ENCODE measurements at places on chromosomes 7 and 10.

GRCh38 chr10:103632247-103632642 lies 138.7 kb downstream of the NEURL1 start:
- DNase-seq: no peak

DNA sequence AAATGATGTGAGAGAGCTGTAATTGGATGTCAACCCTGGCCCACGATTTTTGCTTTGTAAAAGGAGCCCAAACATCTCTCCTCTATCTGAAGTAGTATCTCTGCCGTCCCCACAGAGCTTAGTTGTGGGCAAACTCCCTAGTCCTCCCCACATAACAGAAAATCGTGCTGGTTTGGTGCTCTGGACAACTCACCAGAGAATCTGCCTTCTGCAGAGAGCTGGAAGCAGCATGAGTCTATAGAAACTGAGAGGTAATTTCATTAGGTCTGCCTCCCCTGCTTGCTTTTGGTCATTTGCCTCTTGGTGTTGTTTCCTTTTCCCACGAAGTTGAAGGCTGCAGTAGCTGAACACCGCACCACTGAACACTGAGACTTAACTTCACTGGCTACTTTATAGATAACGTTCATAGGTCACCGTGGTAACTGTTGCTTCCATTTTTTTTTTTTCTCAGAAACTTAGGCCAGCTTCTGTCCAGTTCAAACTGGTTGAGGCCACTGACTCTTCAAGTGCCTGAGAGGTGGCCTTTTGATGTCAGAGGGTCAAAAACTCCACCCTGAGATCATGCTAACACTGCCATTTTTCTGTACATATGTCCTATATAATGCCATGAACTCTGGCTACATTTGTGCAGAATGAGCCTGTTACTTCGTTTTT lies 3.3 kb upstream of the CDCA7L start:
- no peak for DNase-seq

GRCh38 chr10:110285501-110285900 lies 19.2 kb downstream of the SMNDC1 start:
- no peak for DNase-seq

GRCh38 chr7:17989546-17989945 lies 38.1 kb downstream of the PRPS1L1 start:
- no peak for DNase-seq

DNA sequence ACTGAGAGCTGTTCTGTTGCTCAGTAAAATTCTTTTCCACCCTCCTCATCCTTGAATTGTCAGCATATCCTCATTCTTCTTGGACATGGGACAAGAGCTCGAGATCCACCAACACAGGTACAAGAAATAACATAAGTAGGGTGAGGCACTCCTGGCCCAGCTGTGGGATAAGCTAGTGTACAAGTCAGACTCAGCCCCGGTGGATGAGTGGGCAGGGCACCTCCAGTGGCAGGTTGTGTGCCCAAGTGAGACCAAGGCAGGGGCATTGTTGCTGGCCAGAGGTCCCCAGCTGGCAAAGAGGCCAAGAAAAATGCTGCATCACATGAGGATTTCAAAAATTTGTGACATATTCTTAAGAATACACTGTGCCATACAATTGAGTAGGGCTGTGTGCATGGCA lies 402.0 kb upstream of the ZWINT start:
- no peak for DNase-seq

DNA sequence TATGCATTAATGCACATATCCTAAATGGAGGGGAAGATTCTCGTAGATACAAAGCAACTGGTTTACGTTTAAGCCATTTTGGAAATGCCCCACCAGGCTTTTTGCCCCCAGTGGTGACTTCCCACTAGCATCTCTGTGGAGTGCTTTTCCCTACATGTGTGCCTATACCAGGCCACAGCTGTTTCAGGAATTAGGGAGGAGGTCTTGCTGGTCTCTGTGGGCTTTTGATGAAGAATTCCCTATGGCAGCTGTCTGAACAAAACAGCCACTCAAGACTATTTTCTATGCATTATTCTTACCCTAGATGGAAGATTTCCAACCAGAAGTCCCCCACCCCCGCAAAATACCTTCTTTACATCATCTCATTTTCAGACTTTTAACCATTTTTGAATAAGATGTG lies 52.0 kb upstream of the NMT2 start:
- no peak for DNase-seq

DNA sequence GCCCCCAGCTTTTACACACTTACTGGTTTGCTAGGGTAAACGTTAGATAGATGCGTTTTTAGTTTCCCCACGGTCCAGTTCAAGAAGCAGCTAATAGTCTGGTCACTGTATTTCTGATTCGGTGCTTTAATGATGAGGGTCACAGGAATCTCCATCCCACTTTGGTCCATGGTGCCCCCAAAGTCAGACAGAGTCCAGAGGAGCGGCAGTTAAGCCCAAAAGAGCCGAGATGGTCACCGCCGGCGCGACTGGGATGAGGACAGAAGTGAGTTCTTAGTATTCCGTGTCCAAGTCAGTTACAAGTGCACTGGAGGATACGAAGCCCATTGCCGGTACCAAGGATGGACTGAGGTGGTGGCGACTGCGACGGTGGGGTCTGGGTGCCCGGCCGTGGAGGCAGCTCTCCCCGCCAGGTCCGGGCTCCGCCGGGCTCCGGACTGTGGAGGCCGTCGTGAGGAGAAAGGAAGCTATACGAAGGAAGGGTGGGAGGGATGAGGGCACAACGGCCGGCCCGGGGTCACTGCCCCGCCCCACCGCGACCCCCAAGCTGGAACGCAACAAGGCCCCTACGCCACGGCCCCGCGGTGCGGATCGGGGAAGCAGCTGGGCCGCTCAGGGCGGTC lies 663 bp downstream of the HERPUD2 start:
- no peak for DNase-seq

- no peak for DNase-seq
Measured at GRCh38 chr7:99267481-99267840, 5.2 kb upstream of the MYH16 start.

GRCh38 chr10:77404810-77405209 lies 232.8 kb downstream of the KCNMA1 start:
- no peak for DNase-seq

DNA sequence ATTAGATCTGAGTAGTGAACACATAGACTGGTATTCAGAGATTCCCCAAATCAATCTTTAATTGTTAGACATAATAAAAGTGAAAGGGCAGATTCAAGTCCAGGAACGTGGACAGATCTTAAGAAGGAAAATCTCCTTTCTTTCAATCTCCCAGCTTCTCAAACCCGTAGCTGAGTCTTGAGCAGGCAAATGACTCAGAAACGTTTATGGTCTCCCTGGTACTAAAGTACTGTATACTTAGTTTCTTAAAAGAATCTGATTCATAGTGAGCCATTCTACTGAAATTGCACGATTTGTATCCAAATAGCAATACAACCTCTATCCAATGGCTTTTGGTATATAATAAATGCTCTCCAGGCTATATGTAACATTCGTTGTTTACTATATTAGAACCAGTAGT lies 140.4 kb upstream of the RHEB start:
- DNase-seq: no peak

- peak; percentile 25 for DNase-seq
Measured at GRCh38 chr7:123494193-123494796, 40.1 kb downstream of the IQUB start.

DNA sequence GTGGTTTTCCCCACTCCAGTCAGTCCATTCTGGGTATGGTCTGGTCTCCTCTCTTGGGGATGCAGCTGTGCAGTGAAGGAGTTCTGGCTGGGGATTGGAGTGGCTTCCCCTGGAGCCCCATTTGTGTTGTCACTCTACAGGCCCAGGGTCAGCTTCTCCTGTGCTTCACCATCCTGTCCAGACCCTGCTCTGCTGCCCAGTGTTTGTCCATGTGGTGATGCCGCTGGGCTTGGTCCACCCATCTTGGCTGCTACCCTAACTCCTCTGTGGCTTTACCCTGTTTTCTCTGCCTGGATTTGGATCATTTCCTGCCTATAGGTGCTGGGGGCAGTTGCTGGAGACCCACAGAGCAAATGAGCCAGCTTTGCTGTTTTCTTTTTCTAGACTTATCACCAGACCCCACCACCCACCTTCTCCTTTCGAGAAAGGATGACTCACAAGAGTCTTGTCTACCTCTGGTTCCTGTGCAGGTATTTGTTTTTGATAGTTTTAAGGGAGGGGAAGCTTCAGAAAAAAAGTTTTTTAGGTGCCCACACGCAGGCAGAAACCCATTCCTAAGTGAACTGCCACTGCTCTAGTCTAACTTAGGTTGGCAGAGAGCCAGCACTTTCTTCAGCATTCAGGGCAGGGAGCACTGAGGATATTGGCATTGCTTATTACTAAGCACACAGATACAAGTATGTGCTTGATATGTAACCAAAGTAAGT lies 8.5 kb downstream of the ZDHHC16 start:
- DNase-seq: no peak

- no peak for DNase-seq
Measured at GRCh38 chr7:130112093-130112492, 41.8 kb downstream of the KLHDC10 start.

- no peak for DNase-seq
Measured at GRCh38 chr10:94583124-94583523, 37.5 kb downstream of the HELLS start.

GRCh38 chr10:123146013-123146893 lies 1.7 kb upstream of the HMX2 start:
- DNase-seq: no peak

DNA sequence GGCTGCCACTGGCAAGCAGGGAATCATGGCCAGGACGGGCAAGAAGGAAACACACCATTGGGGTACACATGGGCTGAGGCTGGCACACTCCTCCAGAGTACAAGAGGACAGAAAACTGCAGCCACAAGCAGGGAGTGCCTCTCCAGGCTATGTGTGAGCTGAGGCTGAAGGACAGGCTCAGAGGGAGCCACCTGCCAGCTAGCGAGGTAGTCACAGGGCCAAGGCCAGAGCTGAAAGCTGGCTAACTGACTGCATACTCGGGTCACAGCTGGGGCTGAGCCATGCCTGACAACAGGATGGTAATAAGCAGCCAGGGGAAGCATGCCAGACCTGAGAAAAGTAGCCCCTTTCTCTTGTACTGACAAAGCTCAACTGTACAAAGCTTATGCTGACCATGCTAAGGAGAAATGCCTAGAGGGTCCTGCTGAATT lies 52.0 kb downstream of the KIF5B start:
- no peak for DNase-seq

- DNase-seq: no peak
Measured at GRCh38 chr10:76336213-76336963, 905.0 kb downstream of the LRMDA start.

GRCh38 chr10:13700473-13701144 lies 113.8 kb downstream of the PRPF18 start:
- no peak for DNase-seq

- DNase-seq: no peak
Measured at GRCh38 chr10:71995887-71996575, 31.8 kb downstream of the CHST3 start.
